Effector memory CD4-positive, alpha-beta T cell (primary cell): ENCODE measurements at places on chromosomes 4 and X.

- H3K27ac ChIP-seq: no peak overlapping the region
- no peaks in the 10 kb centered on the region for H3K4me1 ChIP-seq
- no peaks in the 10 kb centered on the region for H3K36me3 ChIP-seq
- H3K4me3 ChIP-seq: no peak overlapping the region
- H3K27me3 ChIP-seq: no peaks in the 10 kb centered on the region
Observed at GRCh38 chr4:124178449-124179021, 534.0 kb downstream of the ANKRD50 start.

DNA sequence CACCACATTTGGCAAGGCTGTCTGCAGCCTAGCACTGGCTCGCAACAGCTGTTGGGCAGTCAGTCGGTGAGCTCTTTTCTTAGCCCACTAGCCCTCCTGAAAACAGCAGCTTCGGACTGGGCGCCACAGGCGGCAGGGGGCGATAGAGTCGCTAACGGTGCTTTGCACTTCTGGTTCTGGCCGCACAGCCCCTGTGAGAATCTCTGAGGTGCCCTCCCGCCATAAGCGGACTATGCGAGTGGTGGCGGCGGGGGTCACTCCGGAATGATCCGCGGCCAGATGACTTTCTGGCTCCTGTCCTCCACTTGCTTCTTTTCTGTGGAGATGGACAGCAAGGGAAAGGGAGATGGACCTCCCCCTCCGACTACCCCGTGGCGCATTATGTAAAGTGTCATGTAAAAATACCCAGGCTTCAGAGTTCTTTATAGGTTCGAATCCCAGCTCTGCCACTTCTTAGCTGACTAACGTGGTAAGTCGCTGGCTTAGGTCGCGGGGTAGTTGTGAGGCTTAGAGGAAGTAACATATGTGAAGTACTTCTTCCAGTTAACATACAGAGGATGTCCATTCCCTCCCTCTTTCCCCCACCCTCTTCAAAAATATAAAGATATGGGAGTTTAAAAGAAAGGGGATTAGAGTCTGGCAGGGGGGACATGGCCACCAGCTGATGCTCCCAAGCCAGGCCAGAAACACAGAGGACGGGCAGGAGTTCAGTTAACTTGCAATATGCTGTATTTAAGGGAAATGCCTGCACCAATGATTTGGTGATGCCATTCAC lies 11.0 kb downstream of the ARHGAP36 start:
- no peaks in the 10 kb centered on the region for H3K4me1 ChIP-seq
- no peak for DNase-seq
- H3K27ac ChIP-seq: no peak overlapping the region
- no peak overlapping the region for H3K4me3 ChIP-seq
- peaks cover 3% of the 10 kb centered on the region for H3K27me3 ChIP-seq
- no peaks in the 10 kb centered on the region for H3K36me3 ChIP-seq

DNA sequence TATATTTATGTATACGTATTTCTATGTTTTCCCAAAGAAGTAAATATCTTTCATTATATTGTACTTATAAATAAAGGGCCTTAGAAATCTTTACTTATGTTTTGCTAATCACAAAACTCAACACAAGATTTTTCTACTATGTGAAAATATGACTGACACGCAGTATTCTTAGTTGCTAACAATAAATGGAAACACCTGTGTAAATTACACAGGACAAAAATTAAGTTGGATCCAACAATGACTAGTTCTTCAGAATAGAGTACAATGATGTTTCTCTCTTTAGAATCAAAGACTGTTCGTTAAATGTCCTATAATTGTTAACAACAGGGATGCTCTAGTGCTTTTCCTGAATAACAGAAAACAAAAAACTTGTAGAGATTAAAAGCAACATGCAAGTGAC lies 96.1 kb downstream of the PPP3CA start:
- no peaks in the 10 kb centered on the region for H3K27me3 ChIP-seq
- DNase-seq: no peak
- H3K36me3 ChIP-seq: no peaks in the 10 kb centered on the region
- no peaks in the 10 kb centered on the region for H3K4me1 ChIP-seq
- H3K4me3 ChIP-seq: no peak overlapping the region

- H3K4me3 ChIP-seq: no peak overlapping the region
- H3K27ac ChIP-seq: no peak overlapping the region
- H3K4me1 ChIP-seq: no peaks in the 10 kb centered on the region
- no peak for DNase-seq
- no peaks in the 10 kb centered on the region for H3K36me3 ChIP-seq
Observed at GRCh38 chr4:137039370-137039769, 492.9 kb downstream of the PCDH18 start.

- DNase-seq: no peak
- no peaks in the 10 kb centered on the region for H3K27me3 ChIP-seq
- H3K27ac ChIP-seq: no peak overlapping the region
- H3K36me3 ChIP-seq: no peaks in the 10 kb centered on the region
Observed at GRCh38 chr4:38145033-38145678, 185.0 kb downstream of the PTTG2 start.

DNA sequence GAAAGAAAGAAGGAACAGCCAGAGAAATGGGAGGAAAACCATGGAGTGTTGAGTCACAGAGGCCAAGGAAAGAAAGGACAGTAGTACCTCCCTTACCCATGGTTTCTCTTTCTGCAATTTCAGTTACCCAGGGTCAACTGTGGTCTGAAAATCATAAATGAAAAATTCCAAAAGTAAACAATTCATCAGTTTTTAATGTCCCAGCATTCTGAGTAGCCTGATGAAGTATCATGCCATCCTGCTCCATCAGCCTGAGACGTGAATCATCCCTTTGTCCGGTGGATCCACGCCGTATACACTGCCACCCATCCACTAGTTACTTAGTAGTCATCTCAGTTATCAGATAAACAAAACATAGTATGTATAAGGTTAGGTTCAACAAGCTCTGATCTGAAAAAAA lies 114.2 kb downstream of the COMMD8 start:
- no peaks in the 10 kb centered on the region for H3K27me3 ChIP-seq
- no peak overlapping the region for H3K4me3 ChIP-seq
- DNase-seq: no peak
- H3K27ac ChIP-seq: no peak overlapping the region
- H3K36me3 ChIP-seq: no peaks in the 10 kb centered on the region
- no peaks in the 10 kb centered on the region for H3K4me1 ChIP-seq

- no peaks in the 10 kb centered on the region for H3K36me3 ChIP-seq
- H3K4me1 ChIP-seq: no peaks in the 10 kb centered on the region
- H3K27me3 ChIP-seq: no peaks in the 10 kb centered on the region
Observed at GRCh38 chr4:90580326-90580725, 453.1 kb downstream of the CCSER1 start.
